ENCODE measurements at places on chromosomes 7 and 10. TPM values are rescaled to one million over a fixed set of nuclear protein-coding genes. Genes with fewer than 3 reads are reported as not detected.

- H3K4me3 ChIP-seq, result no peak overlapping the region
- no peak for DNase-seq
- no peaks in the 10 kb centered on the region for H3K36me3 ChIP-seq
- H3K27ac ChIP-seq, result no peak overlapping the region
- H3K27me3 ChIP-seq, result peaks cover 3% of the 10 kb centered on the region
Measured at GRCh38 chr10:110323503-110323902, 18.8 kb upstream of the SMNDC1 start.

DNA sequence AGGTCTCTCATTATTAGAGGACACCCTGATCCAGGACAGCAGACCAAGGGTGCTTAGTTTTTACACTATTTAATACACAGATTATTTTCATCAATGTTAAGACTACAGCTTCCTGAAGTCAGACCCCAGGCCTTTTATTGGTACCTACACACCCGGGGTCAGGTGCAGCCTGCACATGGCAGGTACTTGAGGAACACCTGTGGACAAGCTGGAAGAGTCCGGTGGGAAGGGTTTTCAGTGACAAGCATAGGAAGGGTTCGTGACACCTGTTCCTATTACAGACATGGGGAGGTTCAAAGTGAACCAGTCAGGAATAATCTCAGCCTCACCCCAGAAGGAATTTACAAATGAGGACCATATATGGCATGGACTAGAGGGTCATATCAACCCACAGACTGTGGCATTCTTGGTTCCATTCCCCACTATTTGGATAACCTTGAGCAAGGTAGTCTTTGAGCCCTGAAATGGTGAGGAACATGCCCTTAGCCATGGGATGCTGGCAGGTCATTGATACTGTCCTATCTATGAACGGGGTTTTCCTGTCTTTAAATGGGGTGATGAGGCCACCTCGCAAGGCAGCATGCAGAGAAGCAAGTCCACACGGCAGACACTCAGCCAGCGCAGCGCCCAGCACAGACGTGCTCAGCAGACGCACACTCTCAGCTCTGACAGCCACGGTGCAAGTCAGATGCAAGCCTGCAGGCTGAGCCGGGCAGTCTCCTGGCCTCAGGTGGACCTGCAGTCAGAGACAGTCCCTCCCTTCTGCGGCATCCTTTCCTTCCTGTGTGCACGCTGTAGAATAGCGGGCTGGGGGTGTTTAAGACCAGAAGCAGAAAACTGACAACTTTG is 624.9 kb downstream of the PTPRN2 start:
- H3K4me3 ChIP-seq, result no peak overlapping the region
- DNase-seq, result no peak
- H3K36me3 ChIP-seq, result no peaks in the 10 kb centered on the region
- no peaks in the 10 kb centered on the region for H3K4me1 ChIP-seq
- H3K27ac ChIP-seq, result no peak overlapping the region

GRCh38 chr7:93811198-93811597 is 79.4 kb downstream of the TFPI2 start:
- H3K27ac ChIP-seq, result no peak overlapping the region
- no peaks in the 10 kb centered on the region for H3K27me3 ChIP-seq
- no peaks in the 10 kb centered on the region for H3K4me1 ChIP-seq
- H3K36me3 ChIP-seq, result no peaks in the 10 kb centered on the region

DNA sequence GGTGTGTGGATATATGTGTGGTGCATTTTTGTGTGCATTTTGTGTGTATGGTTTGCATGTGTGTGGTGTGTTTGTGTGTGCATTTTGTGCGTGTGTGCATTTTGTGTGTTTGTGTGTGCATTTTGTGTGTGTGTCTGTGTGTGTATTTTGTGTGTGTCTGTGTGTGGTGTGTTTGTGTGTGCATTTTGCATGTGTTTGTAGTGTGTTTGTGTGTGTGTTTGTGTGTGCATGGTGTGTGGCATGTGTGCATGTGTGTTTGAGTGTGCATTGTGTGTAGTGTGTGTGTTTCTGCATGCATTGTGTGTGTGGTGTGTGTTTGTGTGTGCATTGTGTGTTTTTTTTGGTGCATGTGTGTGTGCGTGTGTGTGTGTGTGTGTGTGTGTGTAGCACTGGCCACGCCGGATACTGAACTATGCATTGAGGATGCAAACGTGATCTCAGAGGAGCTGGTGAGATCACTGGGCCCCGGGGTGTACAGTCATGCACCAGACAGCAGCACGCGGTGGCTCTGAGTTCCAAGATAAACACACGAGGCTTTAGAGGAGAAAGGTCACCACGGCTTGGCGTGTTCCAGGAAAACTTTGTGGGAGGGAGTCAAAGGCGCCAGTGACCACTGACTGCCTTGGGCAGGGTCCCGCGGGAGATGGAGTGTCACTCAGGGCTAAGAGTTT is 106.6 kb upstream of the SHH start:
- no peak overlapping the region for H3K27ac ChIP-seq
- no peaks in the 10 kb centered on the region for H3K27me3 ChIP-seq
- peaks cover 3% of the 10 kb centered on the region for H3K4me1 ChIP-seq
- H3K36me3 ChIP-seq, result no peaks in the 10 kb centered on the region

DNA sequence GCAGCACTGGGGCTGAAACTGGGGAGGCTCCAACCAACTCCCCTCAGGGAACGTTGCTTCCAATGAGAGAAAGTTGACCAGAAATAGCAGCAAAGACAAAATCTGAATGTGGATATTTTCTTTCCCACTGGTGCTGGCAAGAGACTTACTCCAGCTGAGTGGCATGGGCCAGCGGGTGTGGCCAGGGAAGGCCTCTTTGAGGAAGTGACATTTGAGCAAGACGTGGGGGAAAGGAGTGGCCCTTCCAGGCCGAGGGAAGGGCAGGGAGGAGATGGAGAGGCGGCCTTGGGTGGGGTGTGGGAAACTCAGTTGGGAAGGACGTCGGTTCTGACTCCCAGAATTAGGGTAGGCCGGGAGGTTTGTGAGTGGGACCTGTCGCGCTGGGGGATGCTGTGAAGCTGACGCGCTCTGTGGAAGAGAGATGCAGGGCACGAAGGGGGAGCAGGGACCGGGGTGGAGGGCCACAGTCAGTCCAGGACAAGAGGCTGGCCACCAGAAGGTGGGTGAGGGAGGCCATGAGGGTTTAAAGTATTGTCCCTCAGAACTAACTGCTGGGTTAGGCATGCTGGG is 96.7 kb upstream of the IKZF1 start:
- no peak for DNase-seq
- H3K27me3 ChIP-seq, result no peaks in the 10 kb centered on the region
- no peak overlapping the region for H3K27ac ChIP-seq
- no peaks in the 10 kb centered on the region for H3K4me1 ChIP-seq
- no peak overlapping the region for H3K4me3 ChIP-seq

DNA sequence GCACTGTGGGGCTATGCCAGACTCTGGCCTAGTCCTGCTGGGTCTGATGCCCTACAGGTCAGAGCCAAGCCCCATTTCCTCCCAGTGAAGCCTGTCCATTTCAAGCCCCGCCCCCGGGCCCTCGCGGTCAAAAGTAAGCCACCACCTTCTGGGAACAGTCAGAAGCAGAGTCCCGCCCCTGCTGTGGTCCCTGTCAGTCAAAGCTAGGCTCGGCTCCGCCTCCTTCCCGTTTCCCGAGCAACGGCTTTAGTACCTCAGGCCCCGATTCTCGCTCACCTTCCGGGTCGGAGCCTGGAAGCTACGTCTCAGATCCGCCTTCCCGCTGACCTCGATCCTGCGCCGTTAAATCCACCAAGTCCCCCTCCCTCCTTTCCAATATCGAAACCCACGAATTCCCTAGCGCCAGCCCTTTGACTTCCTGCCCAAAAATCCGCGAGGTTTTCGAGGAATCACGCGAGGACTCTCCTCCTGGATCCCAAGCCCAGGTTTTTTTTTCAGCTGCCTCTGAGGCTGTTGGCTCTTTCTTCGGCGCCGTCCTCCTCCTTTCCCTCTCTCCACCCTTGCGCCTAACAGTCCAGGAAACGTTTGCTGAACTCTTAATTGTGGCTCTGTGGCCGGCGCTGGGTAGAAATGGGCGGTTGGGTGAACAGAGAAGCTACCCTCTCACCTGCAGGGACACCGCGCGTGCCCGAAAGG is 11.8 kb downstream of the SFXN3 start:
- DNase-seq, result peak; percentile 97
- peaks cover 16% of the 10 kb centered on the region for H3K36me3 ChIP-seq
- H3K27ac ChIP-seq, result peak overlapping the region; percentile 65
- H3K27me3 ChIP-seq, result peaks cover 20% of the 10 kb centered on the region
- no peaks in the 10 kb centered on the region for H3K4me1 ChIP-seq
- peak overlapping the region; percentile 43 for H3K4me3 ChIP-seq

- no peak overlapping the region for H3K4me3 ChIP-seq
- no peak overlapping the region for H3K27ac ChIP-seq
- no peaks in the 10 kb centered on the region for H3K27me3 ChIP-seq
- H3K4me1 ChIP-seq, result no peaks in the 10 kb centered on the region
- no peaks in the 10 kb centered on the region for H3K36me3 ChIP-seq
Measured at GRCh38 chr7:52302765-52303520, 732.5 kb upstream of the POM121L12 start.

DNA sequence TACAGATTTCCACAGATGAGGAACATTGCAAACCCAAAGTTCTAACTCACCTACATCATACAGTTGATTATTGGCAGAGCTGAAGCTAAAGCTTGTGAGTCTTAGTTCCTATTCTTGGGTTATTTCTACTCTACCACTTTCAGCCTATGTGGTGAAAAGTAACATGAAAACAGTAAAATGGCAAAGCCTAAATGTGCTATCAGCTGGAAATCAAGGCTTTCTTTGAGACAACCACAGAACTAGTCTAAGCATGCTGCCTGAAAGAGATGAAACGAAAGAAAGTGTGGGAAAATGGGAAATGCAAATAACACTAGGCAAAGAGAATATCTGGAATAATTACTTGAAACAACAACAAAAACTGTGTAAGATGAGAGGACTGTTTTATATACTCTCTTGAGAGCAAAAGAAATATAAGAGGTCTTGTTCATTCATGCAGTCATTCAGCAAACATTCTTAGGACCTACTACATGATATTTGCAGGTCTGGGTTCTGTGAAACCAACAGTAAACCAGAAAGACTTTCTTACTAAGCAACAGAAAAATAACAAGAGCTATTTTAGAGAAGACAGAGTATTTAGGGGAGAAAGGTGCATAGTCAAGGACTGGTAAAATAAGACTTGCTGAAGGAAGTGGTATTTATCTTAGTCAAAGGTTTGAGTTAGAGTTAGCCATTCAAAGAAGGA is 437.1 kb downstream of the HTR7 start:
- no peak for DNase-seq
- H3K36me3 ChIP-seq, result no peaks in the 10 kb centered on the region
- no peaks in the 10 kb centered on the region for H3K27me3 ChIP-seq
- H3K4me1 ChIP-seq, result peaks cover 2% of the 10 kb centered on the region
- no peak overlapping the region for H3K27ac ChIP-seq

- H3K27ac ChIP-seq, result no peak overlapping the region
- DNase-seq, result no peak
- H3K4me3 ChIP-seq, result no peak overlapping the region
- no peaks in the 10 kb centered on the region for H3K4me1 ChIP-seq
- no peaks in the 10 kb centered on the region for H3K27me3 ChIP-seq
Measured at GRCh38 chr10:89805599-89806013, 104.2 kb downstream of the KIF20B start.

DNA sequence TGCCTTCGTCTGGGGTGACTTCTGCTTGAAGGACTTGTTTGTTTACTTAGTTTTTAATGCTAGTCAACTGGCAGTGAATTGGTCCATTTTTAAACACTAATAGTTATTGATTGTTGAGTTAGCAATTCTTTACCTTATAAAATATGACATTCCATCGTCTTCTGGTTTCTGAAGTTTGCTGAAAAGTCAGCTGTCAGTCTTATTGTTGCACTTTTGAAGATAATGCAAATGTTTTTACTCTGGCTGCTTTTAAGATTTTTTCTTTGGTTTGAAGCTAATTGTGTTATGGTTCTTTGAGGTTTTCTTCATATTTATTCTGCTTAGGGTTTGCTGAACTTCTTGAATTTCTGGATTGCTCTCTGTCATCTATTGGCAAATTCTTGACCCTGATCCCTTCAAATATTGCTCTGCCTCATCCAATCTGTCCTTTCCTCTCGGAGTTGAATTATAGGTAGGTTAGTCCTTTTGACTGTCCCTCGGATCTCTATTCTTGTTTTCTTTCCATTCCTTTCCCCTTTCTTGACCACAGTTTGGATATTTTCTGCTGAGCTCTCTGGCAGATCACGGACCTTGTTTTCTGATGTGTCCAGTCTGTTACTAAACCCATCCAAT is 24.2 kb downstream of the MGMT start:
- peaks cover 10% of the 10 kb centered on the region for H3K4me1 ChIP-seq
- H3K4me3 ChIP-seq, result no peak overlapping the region
- no peaks in the 10 kb centered on the region for H3K27me3 ChIP-seq
- DNase-seq, result no peak

DNA sequence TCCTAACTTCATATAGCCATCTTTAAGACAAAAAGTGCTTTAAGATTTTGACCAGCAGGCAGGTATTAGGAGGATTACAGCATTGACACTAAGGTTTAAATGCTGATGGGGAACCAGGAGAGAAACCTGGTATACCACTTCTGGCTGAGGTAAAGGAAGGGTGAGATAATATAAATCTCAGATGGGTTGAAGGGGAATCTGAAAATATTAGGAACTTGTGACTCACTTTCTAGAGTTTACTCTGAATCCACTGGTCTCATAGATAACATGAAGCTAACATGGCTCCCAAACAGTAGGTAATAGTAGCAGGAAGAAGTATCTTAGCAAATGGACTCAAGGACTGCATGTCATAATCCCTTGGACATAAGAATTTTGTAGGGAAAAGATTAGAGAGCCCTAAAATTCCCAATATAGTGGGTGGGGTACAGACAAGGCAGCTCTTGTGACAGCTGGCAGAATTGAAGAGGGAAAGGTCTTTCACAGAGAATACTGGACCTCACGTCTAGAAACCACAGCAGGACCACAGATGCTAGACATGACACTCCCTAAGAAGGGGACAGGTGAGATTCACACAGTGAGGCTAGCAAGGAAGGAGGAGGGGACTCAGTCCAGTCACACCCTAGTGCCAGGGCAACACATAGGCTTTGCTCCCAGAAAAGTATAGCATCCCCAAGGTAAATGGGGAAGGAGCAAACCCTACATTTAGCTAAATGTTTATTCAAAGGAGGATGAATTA is 3.5 kb downstream of the PTTG1IP2 start:
- no peaks in the 10 kb centered on the region for H3K36me3 ChIP-seq
- DNase-seq, result no peak
- H3K27ac ChIP-seq, result no peak overlapping the region

DNA sequence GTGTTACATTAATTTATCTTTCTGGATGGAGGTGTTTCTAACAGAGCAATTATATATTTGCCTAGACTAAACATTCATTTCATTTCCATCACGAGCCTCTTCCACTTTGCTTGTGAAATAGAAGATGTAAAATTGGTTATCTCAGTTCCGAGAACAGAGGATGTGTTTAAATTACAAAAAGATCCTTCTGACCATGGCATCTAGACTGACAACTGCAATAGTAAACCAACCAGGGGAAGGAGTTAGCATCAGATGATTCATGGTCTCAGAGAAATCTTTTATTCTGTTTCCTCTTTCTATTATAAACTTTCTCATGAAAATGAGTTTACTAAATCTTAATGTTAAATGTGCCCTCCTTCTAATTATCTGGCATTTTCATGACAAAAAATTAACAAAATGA is 149.8 kb upstream of the WDR11 start:
- no peak overlapping the region for H3K27ac ChIP-seq
- DNase-seq, result no peak
- no peaks in the 10 kb centered on the region for H3K4me1 ChIP-seq
- no peak overlapping the region for H3K4me3 ChIP-seq

GRCh38 chr7:74066626-74067025 is 17.0 kb upstream of the LIMK1 start:
- no peak overlapping the region for H3K4me3 ChIP-seq
- DNase-seq, result no peak
- no peaks in the 10 kb centered on the region for H3K27me3 ChIP-seq
- no peaks in the 10 kb centered on the region for H3K4me1 ChIP-seq
- no peak overlapping the region for H3K27ac ChIP-seq

CROT gene
- total RNA-seq, result 12.4 TPM

TASOR2 gene
- total RNA-seq, result 108 TPM
